ENCODE measurements at places on chromosomes 2 and 18.

DNA sequence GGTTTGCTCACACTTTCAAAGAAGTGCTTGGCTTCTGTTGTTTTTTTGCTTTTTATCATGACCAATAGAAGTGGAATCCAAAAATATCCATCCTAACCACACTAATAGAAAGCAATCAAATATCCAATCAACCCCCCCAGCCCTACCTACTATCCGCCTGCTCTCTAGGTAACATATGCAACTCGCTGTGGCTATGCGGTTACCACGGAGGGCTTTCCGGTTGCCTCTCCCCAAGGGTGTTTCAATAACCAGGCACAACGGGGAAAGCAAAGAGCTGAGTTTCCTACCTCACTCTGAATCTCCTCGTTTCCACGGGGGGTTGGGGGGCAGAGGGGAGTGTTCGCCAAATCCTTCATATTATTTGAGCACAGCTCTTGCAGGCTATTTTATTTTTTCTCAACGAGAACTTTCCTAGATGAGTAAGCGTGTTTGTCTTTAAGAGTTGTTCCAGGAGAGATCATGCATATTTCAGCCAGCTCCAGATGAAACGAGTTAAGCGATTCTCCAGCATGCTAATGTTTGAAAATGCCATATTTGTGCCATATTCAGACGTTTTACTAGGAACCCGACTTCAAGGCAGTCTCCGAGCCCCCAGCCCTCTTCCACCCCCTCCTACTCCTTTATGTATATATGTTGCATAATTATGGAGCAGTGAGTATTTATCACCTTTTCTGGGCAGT is 30.3 kb downstream of the PAX3 start:
- DNase-seq: no peak

GRCh38 chr2:42050010-42050702 is 2.3 kb downstream of the PKDCC start:
- no peak for DNase-seq

DNA sequence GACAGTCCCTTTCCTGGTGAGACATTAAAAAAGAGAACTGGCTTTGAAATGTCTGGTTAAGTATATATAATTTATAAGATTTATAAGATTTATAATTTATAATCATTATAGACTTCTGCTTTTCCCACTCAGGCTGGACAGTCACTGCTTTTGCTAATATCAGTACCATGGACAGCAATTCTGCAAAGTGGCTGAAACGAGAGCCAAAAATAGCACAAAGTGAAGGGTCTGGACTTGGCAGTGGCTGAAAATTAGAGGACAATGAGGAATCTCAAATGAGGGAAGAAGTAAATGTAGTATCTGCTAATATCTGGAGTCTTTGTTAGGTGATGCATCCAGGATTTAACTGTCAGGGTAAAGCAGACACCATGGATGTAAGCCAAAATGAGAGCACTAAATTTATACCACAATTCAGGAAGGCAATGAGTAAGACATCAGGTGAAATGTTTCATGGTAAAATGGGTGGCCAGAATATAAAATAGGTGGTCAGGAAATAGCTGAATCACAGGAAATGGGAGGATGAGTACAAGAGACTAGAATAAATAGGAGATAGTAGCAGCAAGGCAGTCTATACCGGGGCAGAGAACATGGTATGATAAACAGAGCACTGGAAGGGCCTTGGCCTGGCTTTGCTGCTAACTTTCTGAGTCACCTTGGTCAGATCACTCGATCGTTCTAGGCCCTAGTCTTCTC is 39.6 kb upstream of the BOD1L2 start:
- DNase-seq: no peak

- no peak for DNase-seq
Measured at GRCh38 chr2:3594493-3595281, at the start of gene COLEC11. TSS of gene COLEC11 (plus strand) at chr2:3595112. CDS start at chr2:3604341, 9,229 bp downstream.

- DNase-seq: no peak
Measured at GRCh38 chr2:101251844-101252407, 760 bp upstream of the CNOT11 start.

DNA sequence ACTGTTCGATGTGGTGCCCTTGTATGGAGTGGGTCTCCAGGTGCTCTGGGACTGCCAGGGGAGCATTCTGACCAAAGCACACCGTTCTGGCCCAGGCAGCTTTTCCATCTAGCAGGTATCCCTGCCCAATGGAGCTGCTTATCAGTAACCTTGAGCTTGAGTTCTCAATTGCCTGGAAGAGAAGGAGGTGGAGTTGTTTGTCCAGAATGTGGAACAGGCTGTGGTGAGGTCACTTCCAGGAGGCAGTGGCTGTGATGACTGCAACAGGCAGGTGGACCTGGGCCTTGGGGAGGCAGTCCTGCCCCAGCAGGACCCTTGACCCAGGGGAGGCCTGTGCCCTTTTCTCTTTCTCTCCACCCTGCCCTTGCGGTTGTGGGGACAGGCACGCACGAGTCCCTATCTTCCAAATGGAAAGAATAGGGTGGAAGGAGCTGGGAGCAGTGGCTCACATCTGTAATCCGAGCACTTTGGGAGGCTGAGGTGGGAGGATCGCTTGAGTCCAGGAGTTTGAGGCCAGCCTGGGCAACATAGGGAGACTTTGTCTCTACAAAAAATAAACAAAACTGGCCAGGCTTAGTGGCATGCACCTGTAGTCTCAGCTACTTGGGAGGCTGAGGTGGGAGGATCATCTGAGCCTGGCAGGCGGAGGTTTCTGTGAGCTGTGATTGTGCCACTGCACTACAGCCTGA is 66.2 kb upstream of the MCFD2 start:
- DNase-seq: no peak

GRCh38 chr2:117058366-117058765 is 756.1 kb upstream of the DDX18 start:
- DNase-seq: no peak

Data from stimulated activated CD8-positive, alpha-beta memory T cell treated with anti-CD3 and anti-CD28 coated beads, Interleukin-7, amount 100 ng/mL, for 48 hours (primary cell).